NCI-H1092 (cell line): ENCODE measurements at places on chromosomes 7 and 10.

GRCh38 chr10:104297697-104298660, 29.0 kb downstream of the GSTO2 start:
- DNase-seq = no peak

GRCh38 chr7:94697035-94697974, 41.4 kb upstream of the SGCE start:
- DNase-seq = no peak

- no peak for DNase-seq
Observed at GRCh38 chr7:17910377-17910776, 29.9 kb downstream of the SNX13 start.

GRCh38 chr7:123712619-123713018, 36.2 kb downstream of the WASL start:
- DNase-seq = no peak

DNA sequence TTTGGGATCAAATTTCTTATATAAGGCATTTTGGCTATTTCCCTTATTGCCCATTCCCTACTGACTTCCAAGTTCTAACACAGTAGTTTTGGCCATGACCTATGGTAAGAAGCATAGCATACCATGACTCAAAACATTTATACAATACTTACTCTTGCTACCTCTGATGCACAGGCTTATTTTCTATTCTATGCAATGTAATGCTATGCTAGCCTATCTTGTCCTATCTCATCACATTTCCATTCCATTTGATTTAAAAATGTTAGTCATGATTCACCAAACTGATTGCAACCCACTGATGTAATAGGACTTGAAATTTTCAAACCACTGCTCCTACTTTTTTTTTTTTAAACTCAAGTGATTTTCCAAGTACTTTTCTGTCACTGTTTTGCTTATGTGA, 658.5 kb downstream of the TYW1 start:
- DNase-seq = no peak

DNA sequence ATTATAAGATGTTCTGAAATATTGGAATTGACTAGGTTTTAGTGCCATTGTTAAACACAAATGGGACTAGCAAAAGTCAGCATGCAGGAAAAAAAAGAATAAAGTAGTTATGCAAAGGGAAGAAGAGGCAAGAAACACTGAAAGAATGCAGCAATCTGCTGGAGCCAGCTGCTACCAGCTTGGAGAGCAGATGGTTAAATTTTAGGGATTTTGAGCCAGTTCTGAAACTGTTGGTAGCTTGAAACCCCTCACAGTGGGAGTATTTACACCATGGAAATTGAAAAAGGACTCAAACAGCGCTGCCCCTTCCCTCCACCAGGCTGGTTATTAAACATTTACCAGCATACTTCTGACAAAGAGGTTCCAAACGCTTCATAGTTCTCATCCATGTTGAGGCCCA, 41.0 kb downstream of the SCRN1 start:
- no peak for DNase-seq

DNA sequence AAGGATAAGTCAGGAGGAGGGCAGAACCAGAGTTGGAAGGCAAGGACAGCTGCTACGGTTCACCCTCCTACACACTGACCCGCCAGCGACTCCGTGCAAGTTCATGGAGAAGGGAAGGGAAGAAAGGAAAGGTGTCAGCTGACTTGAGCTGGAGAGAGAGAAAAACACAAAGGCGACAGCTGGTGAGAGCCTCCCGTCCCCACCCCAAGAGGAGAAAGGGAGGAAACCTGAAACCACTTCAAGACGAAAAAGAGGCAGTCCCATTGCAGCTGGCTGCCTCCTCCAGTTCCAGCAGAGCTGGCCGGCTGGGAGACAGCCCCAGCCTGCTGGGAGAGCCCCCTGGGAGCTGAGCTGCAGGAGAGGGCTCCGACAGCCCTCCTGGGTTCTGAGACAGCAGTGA, 75.2 kb downstream of the PARD3 start:
- peak; percentile 86 for DNase-seq

GRCh38 chr10:104260775-104261115, 6.1 kb downstream of the GSTO1 start:
- no peak for DNase-seq

GRCh38 chr10:80094231-80094630, 15.8 kb downstream of the TMEM254 start:
- DNase-seq = no peak
